Foreskin melanocyte (primary cell): ENCODE measurements at places on chromosomes 12 and 14.

GRCh38 chr12:124878795-124879516 is 15.3 kb upstream of the SCARB1 start:
- DNase-seq: no peak

DNA sequence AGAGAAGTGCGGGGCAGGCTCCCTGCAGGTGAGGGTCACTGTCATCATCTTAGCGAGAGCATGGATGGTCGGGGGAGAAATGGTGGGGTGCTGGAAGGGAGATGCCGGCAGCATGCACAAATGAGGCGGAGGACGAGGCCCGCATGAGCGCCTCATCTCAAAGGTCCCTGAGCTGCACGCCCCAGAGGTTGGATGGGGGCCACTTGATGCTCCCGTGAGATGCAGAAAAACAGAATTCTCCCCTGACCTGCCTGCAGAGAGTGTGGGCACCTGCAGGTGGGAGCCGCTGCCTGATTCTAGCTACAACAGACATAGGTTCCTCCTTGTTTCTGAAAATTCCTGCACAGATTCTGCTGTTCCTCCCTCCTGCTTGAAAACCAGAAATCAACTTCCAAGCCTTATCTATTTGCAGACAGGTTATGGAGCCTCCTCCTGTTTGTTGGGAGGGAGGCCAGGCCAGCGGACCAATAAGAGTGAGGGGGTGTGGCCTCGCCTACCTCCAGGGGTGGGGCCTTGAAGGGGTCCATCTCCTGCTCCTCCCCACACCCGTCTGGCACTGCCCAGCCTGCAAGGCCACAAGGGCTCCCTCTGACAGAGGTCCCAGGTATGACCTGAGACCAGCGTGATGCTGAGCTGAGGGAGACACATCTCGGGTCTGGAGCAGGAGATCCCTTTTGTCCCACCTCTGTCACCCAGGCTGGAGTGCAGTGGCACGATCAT is 67.2 kb downstream of the KDM2B start:
- DNase-seq: no peak

DNA sequence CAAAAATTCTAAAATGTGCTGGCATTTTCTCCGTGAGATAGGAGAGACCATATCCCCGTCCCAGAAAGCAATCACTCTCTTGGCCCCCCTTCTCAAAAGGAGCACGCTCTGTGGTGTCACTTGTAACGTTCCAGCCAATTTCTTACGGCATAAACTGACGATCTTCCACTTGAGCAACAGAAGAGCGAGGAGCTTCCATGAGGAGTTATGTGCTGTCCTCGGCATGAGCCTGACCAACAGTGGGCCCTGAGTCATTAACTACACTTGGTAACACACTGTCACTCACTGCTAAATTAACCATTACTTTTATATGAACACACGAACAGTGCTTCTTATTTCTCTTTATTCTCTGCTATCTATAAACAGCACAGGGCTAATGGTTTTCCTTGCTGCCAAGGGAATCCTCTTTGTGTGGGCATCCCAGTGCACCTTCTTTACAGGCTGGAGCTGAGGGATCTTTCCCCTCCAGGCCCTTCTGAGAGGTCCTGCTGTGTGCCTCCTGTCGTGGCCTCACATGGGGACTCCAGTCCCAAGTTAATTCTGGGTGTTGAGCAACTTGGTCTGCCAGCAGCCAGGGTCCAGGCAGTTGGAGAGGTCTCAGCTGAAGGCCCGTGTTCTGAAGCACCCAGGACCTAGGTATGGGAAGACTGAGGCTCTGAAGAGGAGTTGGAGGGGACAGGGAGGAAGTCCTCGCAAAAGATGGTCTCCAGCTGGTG is 9.4 kb downstream of the SLC6A13 start:
- DNase-seq: no peak

DNA sequence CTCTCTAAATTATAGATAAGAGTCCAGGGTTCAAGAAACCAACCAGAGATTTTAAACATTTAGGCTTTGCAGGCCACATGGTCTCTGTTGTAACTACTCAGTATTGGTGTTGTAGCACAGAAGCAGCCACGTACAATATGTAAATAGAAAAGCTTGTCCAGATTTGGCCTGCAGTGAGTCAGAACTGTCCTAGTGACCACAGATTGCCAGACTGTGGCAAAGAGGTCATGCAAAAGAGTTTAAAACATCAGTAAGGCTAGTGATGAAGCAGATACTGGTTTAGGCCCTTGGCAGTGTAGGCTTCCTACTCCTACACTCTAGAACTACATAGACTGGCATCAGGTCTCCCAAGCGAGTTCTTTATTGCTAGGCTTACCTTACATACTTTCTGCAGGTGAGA is 117.6 kb upstream of the GARIN6 start:
- peak; percentile 23 for DNase-seq

GRCh38 chr14:37668646-37669045 is 73.2 kb downstream of the TTC6 start:
- no peak for DNase-seq

- DNase-seq: no peak
These were observed 217.4 kb downstream of the CRADD start for GRCh38 chr12:93894391-93895088.

GRCh38 chr12:118371321-118372282 is 1.1 kb downstream of the TAOK3 start:
- DNase-seq: no peak

DNA sequence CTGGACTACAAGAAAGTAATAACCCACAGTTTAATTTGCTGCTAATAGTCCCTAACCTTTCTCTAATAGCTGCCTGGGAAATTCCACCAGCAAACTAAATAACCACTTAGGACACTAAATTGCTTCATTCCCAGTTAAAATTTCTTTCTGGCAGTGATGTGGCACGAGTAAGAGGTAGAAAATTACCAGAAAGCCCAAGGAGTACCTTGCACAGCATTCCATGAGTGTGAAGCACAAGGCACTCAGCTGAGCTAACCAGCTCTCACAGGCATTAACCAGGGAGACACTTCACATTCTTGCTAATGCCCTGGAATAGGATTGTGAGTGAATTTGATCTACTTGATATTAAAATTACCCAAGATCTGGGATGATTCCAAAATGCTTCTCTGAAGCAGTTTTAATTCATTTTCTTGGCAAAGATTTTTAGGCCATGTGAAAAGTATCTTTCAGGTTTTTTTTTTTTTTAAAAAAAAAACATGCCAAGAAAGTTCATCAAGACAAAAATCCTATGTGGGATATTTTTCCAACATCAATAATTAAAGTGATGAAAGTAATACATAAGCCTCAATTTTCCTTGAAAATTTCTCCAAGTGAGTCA is 29.5 kb downstream of the TSPAN8 start:
- no peak for DNase-seq

DNA sequence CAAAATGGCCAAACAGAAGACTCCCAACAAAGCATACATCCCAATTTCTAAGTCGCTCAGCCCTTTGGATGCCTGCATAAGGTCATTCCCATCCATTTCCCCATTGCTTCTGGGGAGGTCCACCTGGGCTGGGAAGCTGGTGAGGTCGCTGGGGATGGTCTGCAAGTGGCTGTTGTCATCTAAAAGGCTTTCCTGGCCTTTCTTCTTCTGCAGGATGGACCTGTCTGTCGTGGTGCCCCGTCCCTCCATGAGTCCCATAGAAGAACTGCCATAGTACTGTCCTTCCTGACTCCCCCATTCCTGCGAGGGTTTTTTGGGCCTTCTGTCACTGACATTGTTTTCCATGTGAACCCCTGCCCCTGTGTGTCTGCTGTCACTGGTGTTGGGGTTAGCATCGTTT is 221.1 kb downstream of the GLT1D1 start:
- DNase-seq: no peak

- DNase-seq: no peak
These were observed 27.3 kb downstream of the TTC5 start for GRCh38 chr14:20278414-20278813.

- DNase-seq: no peak
These were observed 243.5 kb downstream of the TMEM132C start for GRCh38 chr12:128510511-128510910.

- DNase-seq: no peak
These were observed 3.9 kb upstream of the KRT79 start for GRCh38 chr12:52837781-52838608.

DNA sequence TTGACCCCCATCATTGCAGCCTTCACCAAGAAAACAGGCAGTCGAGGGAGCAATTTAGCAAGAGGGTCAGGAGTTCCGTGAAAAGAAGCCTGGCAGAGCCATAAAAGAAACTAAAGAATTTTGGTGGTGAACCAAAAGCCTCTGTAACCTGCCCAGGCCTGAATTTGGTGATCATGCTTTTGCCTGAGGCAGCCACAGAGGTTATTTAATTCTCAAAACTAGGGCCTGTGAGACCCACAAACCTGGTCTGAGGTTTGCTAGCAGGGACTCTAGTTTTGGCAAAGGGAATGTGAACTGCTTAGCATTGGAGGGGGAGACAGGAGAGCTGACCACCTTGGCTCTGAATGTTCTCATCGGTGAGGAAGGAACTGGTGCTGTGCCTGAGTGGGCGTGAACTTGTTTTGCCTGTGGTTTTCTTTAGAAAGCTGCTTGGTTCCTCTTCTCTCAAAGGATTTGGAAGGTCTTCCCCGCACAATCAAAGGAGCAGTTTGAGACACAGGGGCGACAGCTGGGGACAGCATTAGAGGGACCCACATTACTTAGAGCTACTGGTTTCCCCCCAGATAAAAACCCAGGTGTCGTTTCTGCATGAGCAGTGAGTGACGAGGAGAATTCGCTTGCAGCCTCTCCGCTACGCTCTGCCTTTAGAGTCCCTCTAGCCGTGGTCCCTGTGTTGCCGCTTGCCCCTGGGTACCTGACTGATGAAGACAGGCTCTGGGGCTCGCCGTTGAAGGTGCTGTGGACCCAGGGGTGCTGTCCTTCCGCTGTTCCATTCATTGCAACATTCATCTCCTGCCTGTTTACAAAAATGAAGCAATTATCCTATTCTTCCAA is 12.6 kb upstream of the WNT5B start:
- no peak for DNase-seq

- DNase-seq: no peak
These were observed 37.3 kb upstream of the TRHDE start for GRCh38 chr12:72234886-72235285.

DNA sequence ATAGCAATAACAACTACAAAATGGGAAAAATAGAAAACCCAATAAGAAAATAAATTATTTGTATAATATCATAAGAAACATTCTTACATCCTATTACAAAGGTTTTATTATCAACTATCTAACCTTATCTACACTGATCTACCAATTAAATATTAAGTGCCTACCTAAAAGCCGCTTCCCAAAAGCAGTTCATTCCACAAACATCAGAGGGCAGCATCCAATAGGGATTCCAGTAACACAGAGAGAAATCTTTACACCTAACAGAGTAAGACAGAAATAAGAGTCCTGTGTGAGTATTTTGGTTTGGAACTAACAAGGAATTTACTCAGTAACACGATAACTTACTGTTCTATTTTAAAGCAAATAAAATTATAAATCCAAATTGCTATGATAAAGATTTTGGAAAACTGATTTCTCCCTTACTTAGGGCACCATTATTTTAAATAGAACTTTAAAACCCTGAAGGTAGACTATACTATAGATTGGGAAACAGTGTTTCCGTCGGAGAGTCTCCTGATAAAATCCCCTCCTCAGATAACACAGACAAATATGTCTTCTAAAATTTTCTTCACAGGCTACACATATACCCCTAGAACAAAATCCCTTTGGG is 15.0 kb downstream of the GXYLT1 start:
- peak; percentile 52 for DNase-seq

DNA sequence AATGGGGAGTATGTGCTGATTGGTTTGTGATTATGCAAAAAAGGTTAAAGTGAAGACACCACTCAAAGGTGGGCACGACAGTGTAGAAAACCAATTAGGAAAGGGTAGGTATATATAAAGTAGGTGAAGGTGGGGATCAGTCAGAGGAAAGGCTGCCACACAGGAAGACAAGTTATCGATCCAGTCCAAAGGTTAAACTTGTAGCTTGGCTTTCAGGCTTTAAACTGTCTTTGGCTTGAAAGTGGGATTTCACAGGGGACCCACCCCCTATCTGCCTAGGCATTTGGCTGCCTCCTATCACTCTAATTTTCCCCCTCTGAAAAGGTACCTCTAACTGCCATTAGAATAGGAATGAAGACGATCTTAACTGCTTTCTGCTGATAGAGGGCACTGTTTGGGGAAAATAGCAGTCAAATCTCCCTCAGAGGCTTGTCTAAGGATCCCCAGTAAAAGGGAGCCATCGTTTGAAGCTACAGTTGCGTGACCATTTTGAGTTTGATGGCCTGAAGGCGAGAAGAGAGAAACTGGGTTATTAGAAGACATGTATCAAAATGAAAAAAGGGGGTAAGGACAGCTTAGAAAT is 250.2 kb downstream of the GPHN start:
- DNase-seq: no peak

GRCh38 chr14:99749142-99749541 is 44.1 kb upstream of the EML1 start:
- DNase-seq: no peak

- DNase-seq: no peak
These were observed 12.5 kb upstream of the INF2 start for GRCh38 chr14:104676694-104677511.

- no peak for DNase-seq
These were observed 910 bp upstream of the SRP54 start for GRCh38 chr14:34981743-34982420.

- peak; percentile 83 for DNase-seq
These were observed 66.3 kb downstream of the CLIP1 start for GRCh38 chr12:122356192-122356635.

DNA sequence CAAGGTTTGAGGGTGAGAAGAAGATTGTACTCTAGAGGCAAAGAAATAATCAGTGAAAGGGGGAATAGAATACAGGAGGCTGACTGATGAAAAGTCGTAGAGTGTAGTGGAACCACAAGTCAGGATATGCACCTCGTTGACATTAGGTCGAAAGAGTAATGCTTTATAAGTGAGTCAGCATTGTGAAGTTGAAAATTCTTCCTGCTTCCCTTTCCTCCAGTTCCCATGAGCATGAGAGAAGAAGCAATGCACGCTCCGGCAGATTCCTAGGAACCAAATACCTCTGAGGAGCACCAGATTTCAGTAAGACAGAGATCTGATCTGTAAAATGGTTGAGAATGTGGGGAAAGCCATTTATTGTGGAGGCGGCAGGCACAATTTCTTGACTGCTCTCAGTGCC is 16.5 kb downstream of the CCER1 start:
- no peak for DNase-seq

GRCh38 chr12:113302886-113303640 is 31.8 kb downstream of the SLC8B1 start:
- peak; percentile 72 for DNase-seq

GRCh38 chr14:77043177-77043983 is 14.9 kb upstream of the IRF2BPL start:
- peak; percentile 95 for DNase-seq
